Vagina (tissue), 2 donors: ENCODE measurements at places on chromosomes 1 and 21.

GRCh38 chr1:40044110-40044509 is 3.6 kb downstream of the CAP1 start:
- no peak for DNase-seq

DNA sequence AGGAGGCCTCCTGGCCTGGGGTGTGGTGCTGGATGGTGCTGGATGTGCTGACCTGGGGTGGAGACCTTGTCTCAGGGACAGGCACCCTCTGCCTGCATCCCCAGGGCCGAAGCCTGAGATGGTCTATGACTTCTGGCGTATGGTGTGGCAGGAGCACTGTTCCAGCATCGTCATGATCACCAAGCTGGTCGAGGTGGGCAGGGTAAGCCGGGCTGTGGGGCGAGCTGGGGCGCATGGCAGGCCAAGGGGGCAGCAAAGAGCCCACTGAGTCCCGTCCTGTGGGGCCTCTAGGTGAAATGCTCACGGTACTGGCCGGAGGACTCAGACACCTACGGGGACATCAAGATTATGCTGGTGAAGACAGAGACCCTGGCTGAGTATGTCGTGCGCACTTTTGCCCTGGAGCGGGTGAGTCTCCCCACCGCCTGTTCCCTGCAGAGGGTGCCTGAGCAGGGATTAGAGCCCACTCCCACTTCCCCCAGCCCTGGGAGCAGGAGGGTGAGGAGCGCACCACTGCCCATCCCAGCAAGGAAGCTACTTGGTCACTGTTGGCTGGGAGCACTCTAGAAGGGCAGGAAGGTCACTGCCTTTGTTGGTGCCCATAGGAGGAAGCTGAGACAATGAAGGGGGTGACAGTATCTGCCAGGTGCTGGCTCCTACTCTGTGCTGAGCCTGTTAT is 75.2 kb downstream of the PTPRU start:
- DNase-seq, result no peak

DNA sequence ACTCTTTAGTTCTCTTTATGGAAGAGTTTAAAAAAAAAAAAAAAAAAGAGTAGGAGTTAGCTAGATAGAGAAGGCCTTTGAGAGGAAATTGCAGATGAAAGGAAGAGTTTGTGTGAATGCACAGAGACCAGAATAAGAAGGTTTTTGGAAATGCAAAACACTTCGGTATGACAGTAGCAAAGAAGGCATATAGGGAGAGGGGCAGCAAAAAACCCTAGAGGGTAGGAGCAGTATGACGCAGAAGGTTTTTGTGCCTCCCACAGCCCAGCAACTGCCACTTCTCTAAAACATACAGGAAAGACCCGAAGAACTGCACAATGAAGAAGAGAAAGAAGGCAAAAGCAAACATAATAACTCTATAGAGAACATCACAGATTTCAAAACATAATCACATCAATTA is 84.3 kb downstream of the WDR64 start:
- DNase-seq, result no peak

GRCh38 chr21:9837946-9838737 is 683.2 kb upstream of the TPTE start:
- DNase-seq, result no peak

DNA sequence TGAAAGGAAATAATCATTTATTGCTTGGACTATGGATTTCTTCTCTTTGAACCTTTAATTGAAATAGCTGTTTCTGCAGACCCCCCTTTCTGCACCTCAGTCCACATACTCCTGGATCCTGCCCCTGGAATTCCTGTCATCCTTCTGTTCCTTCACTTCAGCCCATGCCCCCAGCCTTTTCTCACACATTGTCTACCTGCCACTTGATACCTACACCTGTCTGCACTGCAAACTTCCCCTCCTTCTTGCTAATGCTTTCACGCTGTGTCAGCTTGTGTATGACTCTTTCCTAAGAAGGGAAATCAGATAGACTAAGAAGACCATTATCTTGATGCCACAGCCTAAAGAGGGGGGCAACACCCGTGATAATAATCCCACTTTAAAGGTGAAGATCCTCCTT is 80.3 kb upstream of the EXO1 start:
- no peak for DNase-seq

GRCh38 chr1:159895836-159896545 is 4.0 kb downstream of the CFAP45 start:
- no peak for DNase-seq

GRCh38 chr1:119061700-119062099 is 73.6 kb upstream of the TBX15 start:
- no peak for DNase-seq

DNA sequence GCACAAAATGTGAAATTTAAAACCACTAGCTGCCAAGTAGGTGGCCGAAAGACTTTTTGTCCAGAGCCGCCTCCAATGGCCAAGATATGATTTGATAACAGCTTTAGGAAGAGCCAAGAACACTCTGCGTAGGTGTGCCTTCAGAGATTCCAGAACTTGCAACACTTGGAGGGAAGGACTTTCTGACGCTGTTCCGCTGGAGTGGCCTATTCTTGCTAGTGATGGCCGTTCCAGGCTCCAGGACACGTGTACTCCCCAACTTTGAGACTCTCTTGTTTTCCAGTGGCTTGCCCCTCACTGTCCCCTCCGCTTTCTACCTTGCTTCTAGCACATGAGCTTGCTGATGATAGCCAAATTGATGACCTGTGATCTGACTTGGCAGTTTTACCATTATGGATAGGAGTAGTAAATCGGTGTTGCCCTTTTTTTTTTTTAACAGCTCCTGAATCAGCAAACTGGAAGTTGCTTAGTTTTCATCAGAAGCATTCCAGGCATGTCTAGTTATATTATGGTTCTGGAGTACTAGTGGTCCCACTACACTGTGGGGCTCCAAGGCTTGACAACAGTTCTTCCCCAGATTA is 1.0 kb downstream of the PRDX6 start:
- DNase-seq, result no peak

DNA sequence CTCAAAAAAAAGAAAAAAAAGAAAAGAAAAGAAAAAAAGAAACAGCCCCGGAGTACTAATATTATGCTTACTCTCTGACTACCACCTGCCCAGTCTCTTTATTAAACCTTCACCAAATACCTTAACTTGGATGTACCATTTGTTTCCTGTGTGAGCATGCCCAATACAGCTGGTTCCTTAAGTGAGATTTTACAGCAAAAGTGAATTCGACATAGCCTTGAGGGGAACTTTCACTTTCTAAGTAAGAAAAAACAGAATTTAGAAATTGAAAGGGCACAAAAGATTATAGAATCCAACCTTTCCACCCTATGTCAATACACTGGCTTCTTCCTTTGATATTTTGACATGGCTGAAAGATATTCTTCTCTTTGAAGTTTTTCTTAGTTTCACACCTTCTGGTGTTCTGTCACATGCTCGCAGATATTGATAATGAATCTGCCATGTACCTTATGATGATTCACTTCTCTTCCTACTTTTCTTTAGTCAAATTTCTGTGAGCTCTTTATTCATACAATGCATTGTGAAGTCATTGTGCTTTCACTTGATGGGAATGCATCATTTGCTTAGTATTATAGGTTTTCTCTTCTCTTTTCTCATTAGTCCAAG is 5.2 kb upstream of the GIPC2 start:
- no peak for DNase-seq

GRCh38 chr1:173570370-173571007 is 32.4 kb downstream of the SLC9C2 start:
- no peak for DNase-seq

DNA sequence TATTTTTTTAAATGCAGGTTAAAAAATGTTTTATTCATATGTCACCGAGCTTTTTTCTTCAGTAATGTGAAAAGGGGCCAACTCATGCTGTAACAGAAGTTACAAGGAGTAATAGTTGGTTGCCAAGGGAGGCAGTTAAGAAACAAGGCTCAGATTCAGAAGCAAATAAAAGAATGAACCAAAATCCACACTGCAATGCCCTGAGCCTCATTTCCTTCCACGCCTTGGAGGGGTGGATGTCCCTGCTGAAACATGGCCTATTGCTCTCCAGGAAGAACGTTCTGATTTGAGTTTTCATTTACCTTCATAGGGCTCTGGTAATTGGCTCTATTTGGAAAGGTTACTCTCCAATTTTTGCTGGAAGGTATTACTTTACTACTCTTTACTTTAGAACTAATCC is 24.4 kb downstream of the ALG14 start:
- no peak for DNase-seq

DNA sequence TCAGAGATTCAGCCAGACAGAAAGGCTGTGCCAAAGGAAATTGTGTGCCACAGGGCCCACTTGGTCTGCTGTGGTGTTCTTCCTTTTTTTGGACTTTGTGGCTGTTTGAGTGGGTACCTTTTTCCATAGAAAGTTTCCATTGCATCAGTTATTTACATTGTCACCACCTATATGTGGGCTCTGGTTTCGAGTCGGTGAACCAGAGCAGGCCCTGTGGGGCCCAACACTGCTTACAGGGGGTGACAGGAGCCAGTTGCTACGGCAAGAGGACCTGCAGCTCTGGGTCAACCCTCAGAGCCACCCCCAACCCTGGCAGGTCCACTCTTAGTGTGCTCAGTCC is 157.0 kb upstream of the EDN2 start:
- no peak for DNase-seq

- DNase-seq, result peak; percentile 52
Observed at GRCh38 chr1:203116091-203116820, 11.3 kb upstream of the ADORA1 start.

DNA sequence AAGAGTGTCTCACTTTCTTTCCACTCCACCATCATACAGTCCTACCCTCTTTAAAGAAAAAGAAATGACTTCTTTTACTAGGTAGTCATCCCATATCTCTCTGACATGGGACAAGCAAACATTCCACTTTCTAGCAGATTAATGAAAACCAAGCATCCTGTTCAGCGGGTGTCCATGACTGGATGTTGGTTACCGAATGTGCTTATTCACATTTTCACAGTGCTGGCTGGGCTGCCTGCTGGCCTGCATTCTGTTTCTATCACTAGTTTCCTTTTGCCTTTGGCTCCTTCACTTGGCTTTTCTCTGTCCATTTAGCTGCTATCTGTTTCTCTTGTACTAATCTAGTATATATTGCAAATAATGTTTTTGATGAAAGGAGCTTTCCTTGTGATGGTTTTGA is 598.4 kb downstream of the RWDD3 start:
- DNase-seq, result no peak

DNA sequence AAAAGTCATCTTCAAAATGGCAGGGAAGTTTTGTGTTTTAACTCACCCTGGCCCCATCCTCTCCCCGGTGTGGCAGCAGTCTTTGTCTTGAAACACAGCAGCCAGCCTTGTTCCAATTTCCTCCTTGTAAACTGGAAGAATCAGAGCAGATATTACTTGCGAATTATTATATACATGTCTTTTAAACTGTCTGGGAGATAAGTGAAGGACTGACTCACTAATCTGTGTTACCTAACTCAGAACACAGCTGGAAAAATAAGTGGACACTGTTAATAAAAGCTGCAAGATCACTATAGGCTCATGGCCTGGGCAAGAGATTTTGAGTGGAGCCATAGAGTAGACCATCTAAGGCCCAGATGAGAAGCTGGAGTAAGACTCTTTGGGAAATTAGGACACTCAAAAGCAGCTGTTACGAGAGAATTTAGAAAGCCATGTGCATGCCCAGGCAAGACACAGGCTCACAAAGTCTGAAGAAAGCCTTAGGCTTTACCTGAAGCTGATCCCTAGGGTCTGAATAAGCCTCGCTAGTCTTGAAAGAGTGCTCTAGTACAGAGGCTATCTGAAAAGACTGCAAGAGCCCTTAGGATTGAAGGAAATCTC is 233.0 kb upstream of the RAB4A start:
- no peak for DNase-seq

DNA sequence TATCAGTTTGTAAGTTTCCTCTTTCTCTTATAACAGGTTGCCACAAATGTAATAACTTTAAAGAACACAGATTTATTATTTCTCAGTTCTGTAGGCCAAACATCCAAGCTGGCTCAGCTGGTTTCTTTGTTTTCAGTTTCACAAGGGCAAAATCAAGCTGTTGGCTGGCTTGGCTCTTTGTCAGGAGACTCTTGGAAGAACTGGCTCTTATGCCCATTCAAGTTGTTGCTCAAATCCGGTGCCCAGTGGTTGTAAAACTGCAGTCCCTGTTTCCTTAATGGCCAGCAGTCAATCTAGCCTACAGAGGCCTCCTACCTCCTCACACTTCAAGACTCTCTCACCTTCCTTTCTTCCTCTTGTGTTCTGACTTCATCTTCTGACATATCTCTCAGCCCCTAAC is 1171.0 kb downstream of the MRPL39 start:
- no peak for DNase-seq

DNA sequence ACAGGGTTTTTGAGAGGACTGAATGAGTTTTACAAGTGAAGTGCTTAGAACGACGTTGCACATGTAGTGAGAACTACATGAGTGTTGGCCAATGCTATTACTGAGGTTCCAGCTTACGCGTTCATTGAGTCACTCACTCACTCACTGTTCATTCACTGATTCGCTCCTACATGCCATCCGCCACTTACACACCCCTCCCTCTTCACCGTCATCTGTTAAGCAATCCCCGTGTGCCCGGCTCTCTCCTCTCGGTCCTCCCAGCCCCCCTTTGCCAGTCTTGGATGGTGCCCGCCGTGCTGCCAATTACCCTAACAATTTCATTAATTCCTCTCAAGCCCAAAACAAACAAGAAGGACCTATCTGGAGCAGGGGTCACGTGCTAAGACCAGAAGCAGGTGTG is 27.3 kb upstream of the EPHA2 start:
- DNase-seq, result no peak

DNA sequence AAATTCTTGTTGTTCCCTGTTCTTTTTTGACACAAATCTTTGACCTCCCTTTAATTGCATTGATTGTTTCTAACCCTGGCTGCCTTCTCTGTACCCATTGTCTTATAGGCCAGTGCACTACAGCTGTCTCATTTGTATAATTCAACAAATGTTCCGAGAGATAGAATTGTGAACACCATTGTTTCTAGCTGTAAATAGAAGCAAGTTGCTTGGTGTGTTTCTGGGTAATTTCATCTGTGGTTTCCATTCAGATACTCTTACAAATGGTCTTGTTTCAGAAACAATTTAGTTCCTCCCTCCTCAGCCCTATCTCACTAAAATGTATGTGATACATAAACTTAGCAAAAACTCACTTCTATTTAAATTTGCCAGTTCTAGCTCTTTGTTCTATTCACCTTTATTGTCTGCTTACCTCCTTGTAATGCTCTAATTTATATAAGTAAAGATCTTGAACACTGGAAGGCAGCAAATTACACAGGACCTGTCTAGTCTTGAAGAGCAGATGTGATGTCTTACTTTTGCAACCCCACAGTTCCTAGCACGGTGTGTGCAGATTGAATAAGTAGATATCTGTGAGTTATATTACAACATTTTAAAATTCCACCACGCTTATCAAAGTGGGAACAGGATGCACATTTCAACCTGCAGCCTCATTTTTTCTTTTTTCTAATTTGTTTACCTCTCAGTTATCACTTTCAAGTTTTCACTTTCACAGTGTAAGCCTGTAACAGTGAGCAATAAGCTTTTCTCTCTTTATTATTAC is 515.6 kb upstream of the ZP4 start:
- DNase-seq, result no peak

GRCh38 chr1:169527451-169528214 is 41.9 kb upstream of the SLC19A2 start:
- DNase-seq, result no peak

- no peak for DNase-seq
Observed at GRCh38 chr1:237269938-237270337, 228.0 kb downstream of the RYR2 start.
